Hematopoietic multipotent progenitor cell (in vitro differentiated cells): ENCODE measurements at places on chromosomes 5 and 9. TPM values are rescaled to one million over a fixed set of nuclear protein-coding genes. Genes with fewer than 3 reads are reported as not detected.

DNA sequence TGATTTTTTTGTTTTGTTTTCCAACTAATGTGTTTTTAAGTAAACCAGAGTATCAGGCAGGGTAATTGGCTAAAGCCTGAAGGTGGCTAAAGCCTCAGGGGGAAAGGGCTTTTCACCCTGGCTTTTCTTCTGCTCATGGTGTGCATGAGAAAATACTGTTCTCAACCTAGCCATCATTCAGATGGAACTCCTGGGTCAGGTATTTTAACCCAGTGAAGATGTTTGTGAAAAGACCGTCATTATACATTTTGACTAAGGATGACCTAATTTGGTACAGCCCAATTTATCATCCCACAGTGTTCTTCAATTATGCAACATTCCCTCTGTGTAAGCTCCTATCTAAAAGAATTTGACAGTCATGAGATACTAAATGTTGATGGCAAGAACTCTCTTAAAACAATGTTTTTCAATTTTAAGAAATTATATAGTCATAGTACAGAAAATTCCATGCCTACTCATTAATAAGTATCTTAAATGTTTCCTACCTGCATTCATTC lies 209.5 kb upstream of the TARS1 start:
- DNase-seq, result no peak

Gene PCYOX1L
- 31.2 TPM for total RNA-seq

- DNase-seq, result no peak
Measured at GRCh38 chr5:178642351-178642909, 15.6 kb upstream of the CLK4 start.

Gene C9orf153
- 0.81 TPM for total RNA-seq

DNA sequence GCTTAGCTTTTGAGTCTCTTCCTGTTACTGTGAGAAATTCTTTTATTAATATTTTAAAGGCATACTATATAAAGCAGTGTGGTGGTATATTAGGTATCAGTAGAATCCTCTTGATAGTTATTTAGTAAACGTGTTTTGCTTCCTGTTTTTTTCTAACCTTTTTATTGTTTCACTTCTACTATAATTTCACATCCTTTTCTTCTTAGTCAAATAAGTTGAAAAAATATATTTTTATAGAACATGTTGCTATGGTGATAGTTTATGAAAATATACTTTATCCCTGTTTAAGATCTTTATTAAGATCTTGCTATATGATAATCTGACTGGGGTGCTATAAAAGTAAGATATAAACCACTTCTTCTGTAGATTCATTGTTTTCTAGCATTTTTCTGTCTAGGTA lies 2.1 kb downstream of the POLK start:
- no peak for DNase-seq

- DNase-seq, result no peak
Measured at GRCh38 chr5:118144540-118144939, 843.8 kb downstream of the DTWD2 start.

- no peak for DNase-seq
Measured at GRCh38 chr9:93902051-93902779, 52.9 kb downstream of the BARX1 start.

- DNase-seq, result no peak
Measured at GRCh38 chr9:128385496-128386460, 14.6 kb downstream of the URM1 start.

Gene ALDH7A1
- 3.5 TPM for total RNA-seq

GRCh38 chr9:36762958-36763357 lies 190.3 kb downstream of the MELK start:
- DNase-seq, result no peak

Gene NUTM2G
- not detected for total RNA-seq

- DNase-seq, result peak; percentile 25
Measured at GRCh38 chr5:58582019-58582802, 664 bp upstream of the RAB3C start.

GRCh38 chr5:3353561-3353960 lies 242.1 kb upstream of the IRX1 start:
- DNase-seq, result no peak

DNA sequence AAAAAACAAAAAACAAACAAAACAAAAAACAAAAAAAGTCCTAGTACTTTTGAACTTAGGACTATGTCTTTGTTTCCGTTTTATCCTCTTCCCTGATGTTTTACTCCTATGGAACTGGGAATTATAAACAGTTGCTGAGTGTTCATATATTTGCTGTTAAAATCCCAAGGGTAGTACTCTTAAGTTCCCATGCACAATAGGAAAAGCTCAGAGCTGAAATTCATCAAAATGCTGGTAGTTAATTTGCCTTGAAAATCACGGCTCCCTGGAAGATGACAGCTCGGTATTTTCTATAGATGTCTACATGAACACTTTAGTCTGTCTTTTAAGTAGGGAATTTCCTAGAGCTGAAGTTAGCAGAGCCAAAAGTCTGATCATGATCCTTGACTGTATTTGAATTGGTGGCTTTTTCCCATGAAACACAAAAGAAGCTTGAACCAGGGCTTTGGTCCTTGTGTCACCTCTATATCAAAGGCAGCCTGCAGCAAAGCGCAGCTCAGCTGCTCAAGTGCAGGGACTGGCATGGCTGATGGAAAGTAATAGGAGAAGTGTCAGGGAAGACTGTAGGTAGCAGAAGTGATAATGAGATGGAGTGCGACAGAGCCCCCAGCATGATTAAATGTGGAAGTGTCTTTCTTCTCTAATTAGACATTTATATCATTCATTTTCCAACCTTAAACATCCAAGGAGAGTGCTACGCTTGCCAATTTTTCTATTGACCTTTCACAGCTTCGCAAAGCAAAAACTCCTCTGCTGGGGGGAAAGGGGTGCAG lies 310.9 kb downstream of the TRIM36 start:
- no peak for DNase-seq

- DNase-seq, result no peak
Measured at GRCh38 chr5:36199620-36200019, 42.1 kb downstream of the NADK2 start.
